Stimulated activated CD4-positive, alpha-beta T cell treated with anti-CD3 and anti-CD28 coated beads, TNF-alpha, amount 100 ng/mL, for 4 hours (primary cell): ENCODE measurements at places on chromosomes 11 and 22.

- DNase-seq: no peak
Measured at GRCh38 chr11:77217156-77217555, 84.3 kb downstream of the GDPD4 start.

- no peak for DNase-seq
Measured at GRCh38 chr22:25360411-25360810, 141.0 kb downstream of the CRYBB2 start.

GRCh38 chr11:128103278-128103873 lies 484.0 kb downstream of the ETS1 start:
- no peak for DNase-seq

GRCh38 chr22:46936378-46936903 lies 174.0 kb downstream of the TBC1D22A start:
- DNase-seq: no peak

GRCh38 chr11:94449437-94449836 lies 44.2 kb downstream of the MRE11 start:
- DNase-seq: no peak

- no peak for DNase-seq
Measured at GRCh38 chr11:16776711-16777612, 38.5 kb downstream of the C11orf58 start.

DNA sequence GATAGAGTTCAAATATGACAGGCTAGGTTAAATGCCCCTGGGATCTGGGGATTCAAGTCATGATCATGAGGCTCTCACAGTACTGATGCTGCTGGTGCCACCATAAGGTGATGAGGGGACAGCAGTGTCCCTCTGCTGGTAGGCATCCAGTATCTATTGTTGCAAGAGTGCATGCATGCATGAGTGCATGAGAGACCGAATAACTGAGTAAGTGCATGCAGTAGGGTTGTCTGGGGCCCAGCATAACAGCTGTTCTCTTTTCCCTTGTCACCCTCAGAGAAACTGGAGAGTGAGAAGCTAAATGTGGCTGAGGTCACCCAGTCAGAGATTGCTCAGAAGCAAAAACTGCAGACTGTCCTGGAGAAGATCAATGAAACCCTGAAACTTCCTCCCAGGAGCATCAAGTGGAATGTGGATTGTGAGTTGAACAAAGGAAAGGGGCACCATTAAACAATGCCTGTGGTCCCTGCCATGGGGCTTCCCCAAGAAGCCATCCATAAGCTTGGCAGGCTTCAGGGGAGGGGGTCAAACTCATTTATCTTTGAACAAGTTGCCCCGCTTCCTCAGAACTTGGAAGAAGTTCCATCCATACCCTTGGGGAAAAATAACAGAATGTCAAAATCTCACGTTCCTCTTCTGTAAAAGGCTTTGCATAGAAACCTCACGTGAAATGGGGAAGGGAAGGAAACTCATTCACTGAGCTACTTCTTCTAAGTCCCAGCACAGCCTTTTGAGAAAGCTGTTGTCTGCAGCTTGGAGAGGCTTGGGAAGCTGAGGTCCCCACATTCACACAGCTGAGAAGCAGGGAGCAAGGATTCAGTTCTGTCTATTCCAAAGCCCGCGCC lies 119.0 kb downstream of the PARVA start:
- no peak for DNase-seq

- no peak for DNase-seq
Measured at GRCh38 chr11:46759196-46759595, 40.2 kb downstream of the F2 start.

- no peak for DNase-seq
Measured at GRCh38 chr11:3139481-3140290, 25.4 kb downstream of the OSBPL5 start.

- DNase-seq: no peak
Measured at GRCh38 chr11:76048763-76049162, 157.5 kb downstream of the WNT11 start.

GRCh38 chr22:50182176-50183081 lies 3.3 kb upstream of the TRABD start:
- no peak for DNase-seq

DNA sequence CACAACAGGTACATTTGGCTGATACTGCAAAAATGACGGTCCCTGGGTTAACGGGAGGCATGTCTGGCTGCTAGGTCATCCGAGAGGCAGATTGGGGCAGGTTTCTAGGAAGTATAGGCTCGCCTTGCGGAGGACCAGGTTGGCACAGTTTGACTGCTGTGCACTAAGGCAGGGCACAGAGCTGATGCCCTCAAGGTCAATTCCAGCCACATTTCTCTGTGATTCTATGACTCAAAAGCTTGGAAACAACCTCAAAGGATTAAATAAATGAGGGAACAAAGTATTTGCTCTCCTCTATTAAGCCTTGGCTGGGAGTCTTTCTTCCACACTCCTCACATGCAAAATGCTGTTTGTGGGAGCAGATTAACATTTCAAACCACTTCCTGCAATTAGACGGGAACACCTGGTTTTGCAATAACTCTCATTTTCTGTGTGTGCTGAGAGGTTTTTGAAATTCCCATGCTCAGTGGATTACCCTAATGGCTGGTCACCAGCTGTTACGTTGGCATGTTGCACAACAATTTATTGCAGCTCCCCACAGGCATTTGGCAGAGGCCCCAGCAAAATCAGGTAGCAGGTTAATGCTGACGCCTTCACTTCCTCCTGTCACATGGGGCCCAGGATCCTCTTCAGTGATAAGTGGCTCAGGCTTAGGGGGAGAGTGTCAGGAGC lies 61.0 kb upstream of the PLET1 start:
- DNase-seq: no peak

DNA sequence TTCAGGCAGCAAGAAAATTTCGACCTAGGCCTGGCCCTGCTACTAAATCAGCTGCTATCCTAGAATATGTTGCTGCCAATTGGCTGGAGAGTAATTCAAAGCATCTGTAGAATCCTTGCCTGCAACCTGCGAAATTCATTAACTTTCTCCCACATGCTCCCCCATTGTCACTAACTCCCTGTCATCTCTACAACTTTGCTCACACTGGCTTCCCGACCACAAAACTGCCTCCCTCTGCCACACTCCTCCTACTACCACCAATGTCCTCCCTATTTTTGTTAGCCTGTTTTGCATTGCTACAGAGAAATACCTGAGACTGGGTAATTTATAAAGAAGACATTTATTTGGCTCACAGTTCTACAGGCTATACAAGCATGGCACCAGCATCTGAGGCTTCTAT lies 570.6 kb downstream of the INSC start:
- no peak for DNase-seq

DNA sequence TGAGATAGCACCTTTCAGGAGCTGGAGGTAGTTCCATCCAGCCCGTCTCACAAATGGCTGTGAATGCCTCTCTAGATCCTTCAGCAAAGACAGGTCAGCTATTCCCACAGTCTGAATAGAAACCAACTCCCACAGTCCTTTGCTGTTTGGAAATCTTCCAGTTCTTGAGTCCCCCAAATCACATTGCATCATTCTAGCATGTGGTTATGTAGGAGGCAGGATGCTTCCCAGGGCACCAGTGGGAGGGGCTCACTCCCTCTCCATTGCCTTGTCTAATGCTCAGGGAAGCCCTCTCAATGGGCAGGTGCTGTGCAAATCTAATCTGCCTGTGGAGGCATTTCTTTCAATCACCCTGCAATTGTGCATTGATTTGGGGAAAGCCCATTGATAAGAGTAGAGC lies 14.6 kb downstream of the NAV2 start:
- DNase-seq: no peak

GRCh38 chr11:19892876-19893275 lies 180.2 kb downstream of the NAV2 start:
- DNase-seq: no peak

GRCh38 chr11:34957606-34958005 lies 41.2 kb downstream of the PDHX start:
- no peak for DNase-seq

GRCh38 chr11:124971810-124972209 lies 17.8 kb downstream of the CCDC15 start:
- DNase-seq: no peak

DNA sequence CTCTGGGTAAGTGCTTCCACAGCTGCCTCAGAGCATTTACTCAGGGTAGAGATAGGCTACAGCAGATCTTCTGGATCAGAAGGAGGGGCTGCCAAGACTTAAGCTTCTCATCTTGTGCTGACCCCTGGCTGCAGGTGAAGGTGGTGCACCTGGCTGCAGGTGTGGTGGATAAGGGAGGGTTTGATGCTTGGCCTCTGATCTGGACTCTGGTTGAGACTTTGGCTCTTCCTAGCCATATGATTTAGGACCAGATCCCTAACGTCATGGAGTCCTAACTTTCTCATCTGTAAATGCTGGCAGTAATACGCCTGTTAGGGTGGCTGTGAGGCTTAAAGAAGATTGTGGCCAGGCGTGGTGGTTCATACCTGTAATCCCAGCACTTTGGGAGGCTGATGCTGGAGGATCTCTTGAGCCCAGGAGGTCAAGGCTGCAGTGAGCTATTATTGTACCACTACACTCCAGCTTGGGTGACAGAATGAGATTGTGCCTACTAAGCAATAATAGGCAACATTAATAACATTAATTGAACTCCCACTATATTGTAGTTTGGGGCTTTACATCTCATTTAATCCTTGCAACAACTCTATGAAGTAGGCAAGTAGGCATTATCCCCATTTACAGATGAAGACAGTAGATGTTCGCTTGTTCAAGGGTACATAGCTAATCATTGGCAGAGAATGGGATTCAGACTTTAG lies 10.7 kb downstream of the DTX4 start:
- no peak for DNase-seq

DNA sequence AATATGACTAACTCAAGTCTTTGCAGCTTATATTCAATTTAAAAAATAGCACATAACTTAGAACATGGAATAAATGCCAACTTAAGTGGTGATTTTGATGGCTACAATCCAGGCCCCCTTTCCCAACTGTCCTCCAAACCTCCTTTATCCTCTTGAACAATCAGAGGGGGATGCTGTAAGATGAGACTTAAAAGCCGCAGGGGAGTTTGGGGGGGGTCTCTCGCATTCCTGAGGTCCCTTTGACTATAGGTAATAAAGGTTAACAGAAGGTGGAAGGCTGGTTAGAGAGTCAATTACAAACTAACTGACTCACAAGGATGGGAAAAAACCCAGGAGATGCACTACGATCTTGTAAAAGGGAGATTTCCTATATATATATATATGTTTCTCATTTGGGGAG lies 101.8 kb downstream of the KIRREL3 start:
- DNase-seq: no peak

DNA sequence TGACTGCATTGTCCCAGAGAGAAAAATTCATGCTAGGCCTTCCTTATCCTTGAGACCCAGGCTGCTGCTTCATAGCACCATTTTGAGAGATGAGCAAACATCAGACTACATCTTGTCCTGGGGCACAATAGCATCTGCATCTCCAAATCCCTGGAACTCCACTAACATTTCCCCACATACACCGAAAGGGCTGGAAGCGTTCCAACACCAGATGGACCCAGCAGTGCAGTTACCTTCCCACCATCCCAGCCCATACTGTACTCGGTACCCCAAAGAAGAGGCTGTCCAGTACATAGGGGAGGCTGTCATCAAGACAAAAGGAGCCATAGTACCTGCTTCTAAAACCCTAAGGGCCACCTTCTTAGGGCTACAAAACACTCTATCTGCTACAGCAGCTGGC lies 547.2 kb upstream of the CHORDC1 start:
- no peak for DNase-seq

DNA sequence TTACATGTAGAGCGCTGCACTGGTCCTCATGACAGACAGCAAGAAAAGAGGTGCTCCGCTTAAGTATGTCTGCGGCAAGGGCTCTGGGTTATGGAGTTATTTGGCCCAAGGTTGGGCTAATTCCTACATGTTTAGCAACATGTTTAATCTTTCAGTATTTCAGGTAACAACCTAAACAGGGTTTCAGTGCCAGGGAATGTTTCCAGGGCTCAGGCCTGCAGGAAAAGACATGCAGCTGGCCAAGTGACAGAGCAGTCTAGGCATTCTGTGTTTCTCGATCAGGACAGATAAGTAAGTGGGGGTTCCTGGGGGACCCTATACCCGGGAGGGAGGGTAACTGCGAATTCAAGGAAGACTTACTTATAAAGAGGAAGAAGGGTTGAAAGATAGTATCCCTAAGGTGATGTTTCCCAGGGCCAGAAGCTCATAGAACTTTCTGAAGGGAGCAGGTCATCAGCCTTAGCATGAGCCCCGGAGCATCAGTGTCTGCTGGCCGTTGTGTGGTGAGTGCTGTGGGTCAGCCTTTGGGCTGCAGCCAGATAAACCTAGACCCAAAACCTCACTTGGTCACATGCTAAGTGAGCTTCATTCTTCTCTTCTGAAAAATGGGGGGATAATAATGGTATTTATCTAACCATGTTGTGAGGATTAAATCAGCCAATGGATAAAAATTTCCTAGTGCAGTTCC lies 18.4 kb downstream of the KCNJ5 start:
- DNase-seq: no peak

DNA sequence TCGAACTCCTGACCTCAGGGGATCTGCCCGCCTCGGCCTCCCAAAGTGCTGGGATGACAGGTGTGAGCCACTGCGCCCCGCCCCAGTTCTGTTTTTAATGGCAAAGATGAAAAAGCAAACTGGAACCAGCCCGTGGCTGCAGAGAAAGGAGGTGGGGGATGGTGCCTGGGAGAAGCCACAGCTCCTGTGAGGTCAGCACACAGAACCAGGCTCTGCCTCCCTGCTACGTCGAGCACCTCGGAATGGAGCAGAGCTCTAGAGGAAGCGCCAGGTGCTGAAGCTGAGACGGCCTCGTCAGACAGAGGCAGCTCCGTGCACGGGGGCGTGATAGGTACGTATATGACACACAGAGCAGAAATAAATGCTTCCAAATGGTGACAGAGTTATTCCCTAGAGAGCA lies 8.5 kb downstream of the DRD4 start:
- DNase-seq: no peak

- no peak for DNase-seq
Measured at GRCh38 chr11:95450547-95451123, 219.6 kb upstream of the SESN3 start.

DNA sequence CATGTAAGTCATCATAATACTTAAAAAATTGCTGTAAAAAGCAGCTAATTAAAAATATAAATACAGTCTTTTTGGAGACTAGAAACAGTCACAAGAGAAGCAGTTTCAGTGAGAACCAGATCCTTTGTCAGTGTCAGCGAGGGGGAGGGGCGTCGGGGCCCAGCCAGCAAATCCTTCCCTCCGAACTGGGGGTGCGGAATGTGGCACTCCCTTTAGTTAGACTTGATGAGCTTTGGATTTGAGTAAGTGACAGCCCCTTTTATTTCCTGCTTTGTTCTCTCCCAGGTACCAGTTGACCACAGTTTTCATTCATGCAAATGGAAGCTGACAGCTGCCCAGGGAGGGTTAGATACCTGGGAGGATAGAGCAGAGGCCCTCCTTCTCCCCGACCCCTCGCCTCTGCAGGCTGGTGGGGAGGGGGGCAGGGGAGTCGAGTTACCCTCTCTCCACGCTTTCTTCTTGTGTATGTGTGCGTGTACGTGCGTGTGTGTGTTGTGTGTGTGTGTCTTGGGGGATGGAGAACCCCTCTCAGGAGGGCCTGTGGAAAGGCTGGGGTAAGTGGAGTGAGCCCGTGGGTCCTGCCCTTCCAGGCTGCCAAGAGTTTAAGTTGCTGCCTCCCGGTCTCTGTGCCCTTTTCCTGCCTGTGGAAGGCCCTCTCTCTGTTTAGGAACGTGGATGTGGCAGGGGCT lies 38.3 kb downstream of the PTPRJ start:
- no peak for DNase-seq

- no peak for DNase-seq
Measured at GRCh38 chr11:64759722-64760719, at the start of gene PYGM. PYGM (minus strand) TSS chr11:64759974; CDS start chr11:64759898, 76 bp downstream.
